ENCODE measurements at places on chromosomes 5 and 9.

GRCh38 chr5:120055858-120056257 is 408.2 kb upstream of the PRR16 start:
- no peak for DNase-seq

GRCh38 chr9:116144038-116144437 is 9.6 kb upstream of the PAPPA start:
- peak; percentile 15 for DNase-seq

DNA sequence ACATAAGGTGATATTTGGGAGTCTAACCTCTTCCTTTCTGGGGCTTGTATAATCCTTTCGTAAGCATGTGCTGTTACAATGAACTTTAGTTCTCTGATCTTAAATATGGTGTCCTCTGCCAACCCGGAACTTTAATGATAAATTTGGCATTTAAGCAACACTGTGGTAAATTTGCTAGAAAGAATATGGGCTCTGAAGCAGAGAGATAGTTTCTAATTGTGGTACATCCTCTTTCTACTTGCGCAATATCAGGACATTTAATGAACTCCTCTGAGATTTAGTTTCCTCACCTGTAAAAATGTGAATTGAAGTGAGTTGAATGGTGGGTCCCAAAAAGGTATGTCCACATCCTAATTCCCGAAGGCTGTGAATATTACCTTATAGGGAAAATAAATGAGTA is 364.7 kb downstream of the CAAP1 start:
- no peak for DNase-seq

DNA sequence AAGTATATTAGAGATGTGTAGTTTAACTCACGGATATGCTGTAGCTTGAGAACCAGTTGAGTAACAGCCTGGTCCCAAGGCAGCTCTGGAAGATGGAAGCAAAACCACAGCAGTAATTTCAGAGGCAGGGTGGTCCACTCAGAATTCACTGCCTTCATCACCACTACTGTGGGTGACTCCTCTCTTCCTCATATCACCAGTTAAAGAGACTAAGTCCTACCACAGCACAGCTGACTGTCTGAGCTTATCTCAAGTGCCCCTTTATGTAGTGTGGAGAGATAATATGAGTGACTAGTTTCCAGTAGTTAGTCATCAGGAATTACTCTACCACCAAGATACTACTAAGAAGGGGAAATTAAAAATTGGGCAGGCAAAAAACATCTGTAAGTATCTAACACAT is 1571.2 kb upstream of the C9orf72 start:
- DNase-seq: no peak

GRCh38 chr9:13719446-13719845 is 440.0 kb upstream of the MPDZ start:
- no peak for DNase-seq

- DNase-seq: no peak
Measured at GRCh38 chr9:121850366-121850765, 198.9 kb downstream of the DAB2IP start.

GRCh38 chr9:10048994-10049393 is 563.8 kb downstream of the PTPRD start:
- DNase-seq: no peak

GRCh38 chr9:90734631-90735030 is 67.0 kb upstream of the SYK start:
- no peak for DNase-seq

GRCh38 chr5:176553260-176554085 is 4.3 kb downstream of the CDHR2 start:
- DNase-seq: no peak

DNA sequence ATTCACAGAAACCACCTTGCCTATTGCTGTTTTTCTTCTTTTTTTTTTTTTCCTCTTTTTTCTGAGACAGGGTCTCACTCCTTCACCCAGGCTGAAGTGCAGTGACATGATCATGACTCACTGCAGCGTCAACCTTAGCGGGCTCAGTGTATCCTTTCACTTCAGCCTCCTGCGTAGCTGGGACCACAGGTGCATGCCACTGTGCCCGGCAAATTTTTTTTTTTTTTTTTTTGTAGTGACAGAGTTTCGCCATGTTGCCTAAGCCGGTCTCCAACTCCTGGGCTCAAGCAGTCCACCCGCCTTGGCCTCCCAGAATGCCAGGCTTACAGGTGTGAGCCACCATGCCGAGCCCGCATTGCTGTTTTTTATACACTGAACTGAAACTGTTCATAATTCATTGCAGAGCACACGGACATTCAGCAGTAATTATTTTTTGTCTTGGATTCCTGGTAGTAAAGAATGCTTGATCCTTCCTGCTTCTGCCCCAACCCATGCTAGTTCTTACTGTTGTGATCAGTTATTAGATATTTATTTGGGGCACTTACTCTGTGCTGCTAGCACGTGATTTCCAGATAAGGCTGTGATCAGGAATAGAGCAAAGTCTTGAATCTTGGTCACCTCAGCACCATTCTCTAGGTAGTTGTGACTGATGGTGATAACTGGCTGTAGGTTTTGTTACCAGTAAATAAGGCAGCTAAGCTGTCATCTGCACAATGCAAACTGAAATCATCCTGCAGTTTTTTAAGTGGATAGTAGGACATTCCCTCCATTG is 14.0 kb downstream of the MAP3K1 start:
- no peak for DNase-seq

GRCh38 chr9:69392826-69393225 is 67.8 kb downstream of the ENTREP1 start:
- DNase-seq: no peak

GRCh38 chr5:152477536-152477935 is 72.5 kb upstream of the NMUR2 start:
- no peak for DNase-seq

- peak; percentile 24 for DNase-seq
Measured at GRCh38 chr9:84711936-84712335, 42.4 kb downstream of the NTRK2 start.

DNA sequence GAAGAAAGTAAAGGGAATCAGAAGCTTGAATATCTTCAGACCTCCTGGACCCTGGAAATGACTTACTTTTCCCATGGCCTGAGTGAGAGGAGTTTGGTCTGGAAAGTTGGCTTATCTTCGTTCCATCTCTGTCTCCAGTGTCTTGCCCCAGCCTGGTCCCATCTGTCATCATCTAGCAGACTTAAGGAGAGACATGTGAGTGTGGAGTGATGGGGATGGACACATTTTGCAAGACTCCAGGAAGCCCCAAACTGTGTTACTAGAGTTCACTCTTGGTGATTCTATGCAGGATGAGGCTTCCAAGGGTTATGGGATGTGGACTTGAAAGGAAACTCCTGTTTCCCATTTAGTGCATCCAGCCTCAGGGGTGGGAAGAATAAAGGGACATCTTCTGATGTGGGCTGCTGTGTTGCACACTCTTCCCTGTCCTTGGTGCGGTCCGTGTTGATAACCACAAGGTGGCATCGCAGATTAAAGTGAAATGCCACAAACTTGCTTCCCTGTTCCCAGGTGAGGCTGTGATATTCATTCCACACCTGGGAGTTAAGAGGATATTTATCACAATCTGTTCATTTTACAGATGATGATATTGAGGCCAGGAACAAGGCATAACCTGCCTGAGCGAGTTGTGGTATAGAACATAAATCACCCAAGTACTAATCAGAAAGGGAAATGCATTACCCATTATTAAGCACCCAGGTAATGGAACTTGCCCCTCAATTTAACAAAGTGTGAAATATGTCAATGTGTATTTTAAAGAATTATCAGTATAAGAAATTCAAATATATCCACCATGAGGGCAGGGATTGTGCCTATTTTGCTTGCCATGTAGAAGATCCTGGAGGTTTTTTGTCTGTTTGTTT is 269.9 kb upstream of the PAPPA start:
- peak; percentile 45 for DNase-seq

DNA sequence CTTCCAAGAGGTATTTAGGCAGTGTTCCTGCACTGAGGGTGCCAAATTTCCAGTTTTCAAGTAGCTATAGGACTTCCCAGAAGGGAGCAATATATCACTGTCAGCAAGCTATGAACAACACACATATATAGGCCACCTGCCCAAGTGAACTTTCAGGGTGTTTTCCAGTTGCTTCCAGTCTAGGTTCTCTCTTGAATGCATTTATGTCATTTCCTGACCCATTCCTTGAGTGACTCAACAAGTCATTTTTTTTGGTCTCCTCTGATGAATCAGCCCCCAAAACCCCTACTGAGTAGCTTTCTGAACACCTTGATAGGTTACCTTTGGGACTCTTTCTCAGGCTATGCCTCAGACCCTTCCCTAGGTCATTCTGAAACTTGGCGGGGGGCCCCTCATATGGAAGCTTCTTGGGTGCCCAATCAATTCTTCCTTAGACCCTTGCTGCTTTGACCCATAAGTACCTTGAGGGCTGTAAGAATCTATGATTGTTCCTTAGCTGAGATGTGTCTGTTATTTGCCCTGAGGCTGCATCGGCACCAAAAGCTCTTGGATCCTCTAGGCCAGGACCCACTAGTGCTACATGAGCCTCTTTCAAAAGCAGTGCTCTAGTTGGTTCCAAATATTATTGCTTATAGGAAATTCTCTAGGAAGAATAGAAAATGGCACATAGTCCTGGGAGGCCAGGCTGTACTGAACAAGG is 12.4 kb downstream of the DNAJB5 start:
- no peak for DNase-seq

GRCh38 chr5:68193481-68194036 is 22.0 kb upstream of the PIK3R1 start:
- no peak for DNase-seq

- no peak for DNase-seq
Measured at GRCh38 chr9:110241260-110241857, 14.9 kb downstream of the TXN start.

DNA sequence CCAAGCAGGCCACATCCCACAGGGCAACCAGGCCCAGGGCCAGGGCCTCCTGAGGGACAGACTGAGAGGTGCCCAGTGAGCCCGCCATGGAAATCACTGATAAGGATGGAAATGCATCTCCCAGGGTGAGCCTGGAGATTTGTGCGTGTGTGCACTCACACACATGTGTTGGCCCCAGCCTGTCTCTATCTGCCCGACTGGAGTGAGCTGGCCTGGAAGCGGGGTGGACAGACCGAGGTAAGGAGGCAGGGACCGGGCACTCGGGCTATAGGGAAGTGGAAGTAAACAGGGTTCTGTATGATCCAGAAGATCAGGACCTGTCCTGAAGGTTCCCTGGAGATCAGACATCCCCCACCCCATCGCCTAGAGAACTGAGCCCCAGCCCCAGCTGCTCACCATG is 17.4 kb downstream of the GFI1B start:
- DNase-seq: no peak

DNA sequence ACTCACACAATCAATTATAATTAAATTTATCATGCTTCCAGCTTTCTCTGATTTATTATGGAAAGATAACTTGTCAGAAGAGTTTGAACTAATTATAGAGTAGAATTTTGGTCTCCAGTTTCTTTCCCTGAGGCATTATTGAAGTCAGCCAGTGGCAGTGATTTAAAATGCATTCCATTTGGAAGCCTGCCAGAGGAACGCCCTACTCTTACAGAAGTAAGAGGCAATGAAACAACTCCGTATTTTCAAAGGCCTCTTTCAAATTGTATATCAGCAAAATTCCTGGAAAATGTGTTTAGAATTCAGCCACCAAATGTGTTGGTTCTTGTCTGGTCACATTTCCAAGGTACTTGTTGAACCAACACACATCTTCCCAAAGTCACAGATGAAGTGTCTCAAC is 640.9 kb downstream of the SEMA5A start:
- peak; percentile 63 for DNase-seq

GRCh38 chr9:34317436-34317835 is 11.6 kb downstream of the KIF24 start:
- no peak for DNase-seq

DNA sequence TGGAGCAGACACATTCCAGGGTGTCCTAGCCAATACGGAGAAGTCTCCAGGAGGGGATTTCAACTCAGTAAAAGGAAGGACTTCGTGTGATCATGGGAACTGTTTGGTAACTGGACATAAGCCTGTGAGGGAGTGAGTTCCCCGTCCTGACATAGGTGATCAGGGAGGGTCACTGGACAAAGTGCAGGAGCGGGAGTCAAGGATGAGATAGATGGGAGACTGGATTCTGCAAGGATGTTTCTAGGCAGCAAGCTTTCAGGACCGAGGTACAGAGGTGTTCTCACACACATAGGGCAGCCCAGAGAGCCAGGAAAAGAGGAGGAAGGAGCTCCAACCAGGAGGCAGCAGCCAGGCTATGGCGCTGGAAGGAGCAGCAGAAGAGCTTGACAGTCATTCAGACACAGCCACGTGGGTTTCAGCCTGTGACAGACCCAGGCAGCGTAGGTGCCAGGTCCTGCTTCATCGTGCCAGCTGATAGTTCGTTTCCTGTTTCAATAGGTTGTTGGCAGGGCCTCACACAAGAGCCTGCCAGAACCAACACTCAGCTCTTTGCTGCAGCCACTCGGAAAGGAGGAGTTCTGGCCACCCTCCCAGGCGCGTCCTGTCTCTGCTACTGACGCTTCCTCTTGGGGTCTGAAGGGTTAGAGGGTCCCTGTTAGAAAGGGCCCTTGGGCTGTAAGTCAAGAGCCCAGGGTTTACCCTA is 84.1 kb downstream of the AMBP start:
- no peak for DNase-seq

DNA sequence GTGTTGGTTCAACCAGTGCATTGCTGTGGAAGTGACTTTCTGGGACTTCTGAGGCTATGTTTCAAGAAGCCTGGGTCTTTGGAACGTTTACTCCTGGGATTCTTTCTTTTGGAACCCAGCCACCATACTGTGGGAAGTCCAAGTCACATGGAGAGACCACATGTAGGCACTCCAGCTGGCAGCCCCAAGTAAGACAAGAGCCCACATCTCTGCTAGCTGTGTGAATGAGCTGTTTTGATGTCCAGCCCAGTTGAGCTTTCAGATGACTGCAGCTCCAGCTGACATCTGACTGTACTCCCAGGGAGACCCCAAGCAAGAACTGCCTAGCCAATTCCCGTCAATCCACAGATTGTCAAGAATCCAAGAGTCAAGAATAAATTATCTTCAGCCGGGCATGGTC is 60.1 kb upstream of the SPATA31D4 start:
- DNase-seq: no peak
